Daoy (cell line): ENCODE measurements at places on chromosomes 11 and 22. TPM values are rescaled to one million over a fixed set of nuclear protein-coding genes. Genes with fewer than 3 reads are reported as not detected.

Gene KRTAP5-2
- not detected in 2 replicates for total RNA-seq

Gene PAMR1
- total RNA-seq: 0.17 and 0.33 TPM in 2 replicates

Gene KDM4E
- total RNA-seq: not detected in 2 replicates

Gene SLC1A2
- 0.03 and 0.17 TPM in 2 replicates for total RNA-seq

Gene KRTAP5-9
- not detected in 2 replicates for total RNA-seq

Gene CCDC81
- total RNA-seq: 0.29 and 0.39 TPM in 2 replicates

Gene KCNE3
- total RNA-seq: 0.06 TPM in 2 replicates

Gene RTN4R
- 1.7 and 5.1 TPM in 2 replicates for total RNA-seq

Gene TRIM49B
- not detected in 2 replicates for total RNA-seq
